Right lobe of liver (tissue), 6 donors: ENCODE measurements at places on chromosomes 1 and 21.

DNA sequence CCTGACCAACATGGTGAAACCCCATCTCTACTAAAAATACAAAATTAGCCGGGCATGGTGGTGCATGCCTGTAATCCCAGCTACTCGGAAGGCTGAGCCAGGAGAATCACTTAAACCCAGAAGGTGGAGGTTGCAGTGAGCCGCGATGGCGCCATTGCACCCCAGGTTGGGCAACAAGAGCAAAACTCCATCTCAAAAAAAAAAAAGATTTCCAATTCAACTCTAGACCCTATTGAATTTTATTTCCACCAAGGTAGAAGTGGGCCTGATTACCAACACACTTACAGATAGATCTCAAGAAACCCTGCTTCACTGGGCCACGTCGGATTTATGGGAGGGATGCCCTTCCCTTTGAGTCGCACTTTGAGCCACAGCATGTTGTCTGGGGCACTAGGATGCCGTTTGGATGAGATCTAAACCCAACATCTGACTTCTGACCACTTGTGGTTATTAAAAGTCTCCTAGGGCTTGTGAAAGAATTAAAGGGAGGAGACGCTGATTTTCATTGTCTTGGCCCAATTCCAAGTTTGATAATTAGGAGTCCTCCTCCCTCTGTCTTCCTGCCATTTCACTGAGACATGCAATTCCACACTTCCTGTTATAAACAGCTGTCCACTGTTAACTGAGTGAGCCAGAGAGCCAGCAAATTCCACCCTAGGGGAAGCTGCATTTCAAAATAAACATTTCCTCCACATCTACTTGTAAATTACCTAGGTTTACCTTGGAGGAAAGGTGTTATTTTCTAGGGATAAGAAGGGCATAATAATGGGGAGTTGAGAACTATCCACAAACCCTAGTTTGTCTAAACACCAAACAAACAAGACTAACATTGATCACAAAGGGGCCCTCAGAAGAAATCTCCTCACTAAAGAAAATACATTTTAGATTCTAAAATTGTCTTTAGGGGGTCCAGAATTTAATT is 5.2 kb upstream of the RERE start:
- no peaks in the 10 kb centered on the region for H3K36me3 ChIP-seq
- H3K27me3 ChIP-seq, result no peaks in the 10 kb centered on the region
- H3K27ac ChIP-seq, result no peak overlapping the region
- H3K4me1 ChIP-seq, result no peaks in the 10 kb centered on the region
- DNase-seq, result no peak

DNA sequence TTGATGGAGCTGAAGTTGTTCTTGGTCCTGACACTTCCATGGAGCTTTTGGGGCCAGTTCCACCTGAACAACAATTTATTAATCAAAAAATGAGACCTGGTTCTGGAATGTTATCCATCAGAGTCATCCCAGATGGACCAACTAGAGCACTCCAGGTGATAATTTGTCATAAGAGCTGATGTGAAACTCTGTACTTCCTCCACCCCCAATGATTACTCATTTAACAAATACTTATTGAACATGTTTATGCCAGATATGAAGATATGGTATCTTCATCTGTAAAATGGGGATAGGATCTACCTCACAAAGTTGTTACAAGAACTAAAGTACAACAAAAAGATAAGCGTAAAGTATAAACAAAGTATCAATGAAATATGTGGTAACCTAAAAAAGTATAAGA is 153.2 kb downstream of the VPS13D start:
- H3K27me3 ChIP-seq, result no peaks in the 10 kb centered on the region
- no peak for DNase-seq
- peaks cover 22% of the 10 kb centered on the region for H3K36me3 ChIP-seq
- H3K4me3 ChIP-seq, result no peak overlapping the region

GRCh38 chr1:99650030-99650429 is 4.1 kb downstream of the PALMD start:
- H3K4me3 ChIP-seq, result no peak overlapping the region
- H3K4me1 ChIP-seq, result peaks cover 47% of the 10 kb centered on the region
- no peaks in the 10 kb centered on the region for H3K27me3 ChIP-seq
- DNase-seq, result no peak

DNA sequence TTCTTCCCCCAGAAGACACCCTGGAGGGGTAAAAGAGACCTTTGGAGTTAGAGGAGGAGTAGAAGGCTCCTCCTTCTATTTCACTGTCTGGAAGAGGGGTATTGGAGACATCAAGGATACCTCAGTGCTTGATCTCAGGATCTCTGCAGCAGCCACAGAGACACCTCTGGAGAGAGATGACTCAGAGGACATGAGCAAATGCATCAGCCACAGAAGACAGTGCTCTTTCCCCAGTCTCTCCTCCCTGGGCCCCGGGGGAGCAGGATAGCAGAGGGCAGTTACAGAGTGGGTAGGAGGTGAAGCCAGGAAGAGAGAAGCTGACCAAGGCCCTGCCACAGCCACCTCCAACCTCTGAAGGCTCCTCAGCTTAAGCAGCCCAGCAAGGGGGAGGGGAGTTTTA is 15.3 kb upstream of the TEDDM1 start:
- no peaks in the 10 kb centered on the region for H3K27me3 ChIP-seq
- no peak overlapping the region for H3K27ac ChIP-seq
- H3K36me3 ChIP-seq, result no peaks in the 10 kb centered on the region
- H3K4me1 ChIP-seq, result peaks cover 2% of the 10 kb centered on the region
- DNase-seq, result no peak

GRCh38 chr1:248786156-248786555 is 30.6 kb upstream of the LYPD8 start:
- H3K27ac ChIP-seq, result no peak overlapping the region
- no peaks in the 10 kb centered on the region for H3K4me1 ChIP-seq
- no peaks in the 10 kb centered on the region for H3K36me3 ChIP-seq
- H3K4me3 ChIP-seq, result no peak overlapping the region
- no peaks in the 10 kb centered on the region for H3K27me3 ChIP-seq
- DNase-seq, result no peak

GRCh38 chr1:116488071-116488470 is 82.8 kb downstream of the CD58 start:
- H3K4me1 ChIP-seq, result peaks cover 2% of the 10 kb centered on the region
- DNase-seq, result no peak
- H3K4me3 ChIP-seq, result no peak overlapping the region

DNA sequence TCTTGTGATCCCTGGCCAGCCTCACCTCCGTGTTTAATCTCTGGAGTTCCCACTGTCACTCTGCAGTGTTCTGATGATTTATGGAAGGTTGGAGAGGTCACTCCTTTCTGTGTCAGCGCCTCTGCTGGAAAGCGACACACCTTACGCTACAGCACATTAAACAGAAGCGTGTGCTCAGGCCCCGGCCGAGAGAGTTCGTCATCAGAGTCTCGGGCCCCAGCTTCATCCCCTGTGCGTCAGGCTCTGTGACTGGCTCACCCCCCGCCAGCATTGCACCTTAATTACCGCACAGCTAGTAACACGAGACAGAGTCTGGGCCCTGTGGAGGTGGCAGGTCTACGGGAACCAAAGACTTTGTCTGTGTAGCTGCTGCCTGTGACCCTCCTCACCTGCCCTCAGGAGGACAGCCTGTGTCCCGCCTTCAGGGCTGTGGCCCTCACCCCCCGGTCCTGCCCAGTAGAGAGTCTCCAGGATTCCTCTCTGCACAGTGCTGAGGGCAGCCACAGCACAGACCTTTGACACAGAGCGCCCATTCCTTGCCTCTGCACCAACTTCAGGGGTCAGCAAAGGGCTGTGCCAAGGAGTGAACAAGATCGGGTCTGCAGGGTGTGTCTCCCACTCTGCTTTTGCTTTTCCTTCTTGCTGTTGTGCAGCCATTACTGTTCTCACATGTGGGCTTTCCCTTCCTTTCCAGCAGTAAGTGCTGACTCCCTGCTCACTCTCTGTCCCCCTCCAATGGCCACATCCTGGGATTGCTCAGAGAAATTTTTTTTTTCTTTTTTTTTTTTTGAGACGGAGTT is 157.6 kb downstream of the PGBD5 start:
- no peaks in the 10 kb centered on the region for H3K27me3 ChIP-seq
- H3K27ac ChIP-seq, result no peak overlapping the region
- H3K36me3 ChIP-seq, result peaks cover 25% of the 10 kb centered on the region
- H3K4me3 ChIP-seq, result no peak overlapping the region
- no peak for DNase-seq
- no peaks in the 10 kb centered on the region for H3K4me1 ChIP-seq

GRCh38 chr21:37550157-37550556 is 183.6 kb downstream of the DYRK1A start:
- DNase-seq, result no peak
- H3K4me3 ChIP-seq, result no peak overlapping the region
- no peak overlapping the region for H3K27ac ChIP-seq
- no peaks in the 10 kb centered on the region for H3K36me3 ChIP-seq
- no peaks in the 10 kb centered on the region for H3K4me1 ChIP-seq
- no peaks in the 10 kb centered on the region for H3K27me3 ChIP-seq

DNA sequence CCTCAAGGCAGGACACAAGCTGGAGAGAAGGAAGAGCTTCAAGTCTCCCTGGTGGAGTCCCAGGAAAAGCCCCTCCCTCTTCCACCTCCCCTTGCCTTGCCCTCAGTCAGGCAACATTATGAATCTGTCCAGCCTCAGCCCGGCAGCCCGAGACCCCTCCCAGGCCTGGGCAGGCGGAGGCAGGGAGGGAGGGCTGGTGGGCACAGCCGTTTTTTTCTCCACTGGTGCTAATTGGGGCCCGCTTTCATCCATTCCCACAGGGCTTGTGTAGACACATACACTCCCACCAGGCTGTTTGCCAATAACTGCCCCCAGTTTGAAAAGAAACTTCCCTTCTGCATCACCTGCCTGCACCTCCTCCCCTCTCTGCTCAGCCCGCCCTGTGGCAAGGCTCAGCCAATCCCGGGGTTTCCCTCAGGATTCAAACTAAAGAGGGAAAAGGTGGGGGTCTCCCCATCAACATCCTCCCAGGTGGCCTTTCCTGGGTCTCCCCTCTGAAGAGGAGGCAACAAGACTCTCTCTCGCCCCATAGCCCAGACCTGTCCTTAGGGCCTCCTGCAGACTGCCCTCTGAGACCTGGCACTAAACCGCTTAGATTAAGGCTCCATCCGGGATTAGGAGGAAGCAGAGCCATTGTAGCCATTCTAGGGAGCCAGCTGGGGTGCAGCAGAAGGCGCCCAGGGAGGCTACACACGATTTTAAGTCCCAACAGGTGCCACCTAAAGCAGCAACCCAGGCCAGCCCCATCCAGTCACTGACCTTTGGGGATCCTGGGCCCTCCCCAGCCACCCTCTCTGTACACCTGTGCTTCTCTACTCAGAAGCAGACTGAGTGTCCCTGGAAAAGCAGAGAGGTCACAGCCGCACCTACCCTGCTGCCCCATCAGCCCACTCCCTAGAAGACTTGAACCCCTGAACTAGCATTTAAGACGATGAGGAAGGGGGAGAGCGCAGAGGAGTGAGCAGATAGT is 3.5 kb downstream of the IGSF9 start:
- no peak for DNase-seq
- H3K36me3 ChIP-seq, result no peaks in the 10 kb centered on the region
- no peak overlapping the region for H3K27ac ChIP-seq
- H3K4me1 ChIP-seq, result no peaks in the 10 kb centered on the region
- no peaks in the 10 kb centered on the region for H3K27me3 ChIP-seq

DNA sequence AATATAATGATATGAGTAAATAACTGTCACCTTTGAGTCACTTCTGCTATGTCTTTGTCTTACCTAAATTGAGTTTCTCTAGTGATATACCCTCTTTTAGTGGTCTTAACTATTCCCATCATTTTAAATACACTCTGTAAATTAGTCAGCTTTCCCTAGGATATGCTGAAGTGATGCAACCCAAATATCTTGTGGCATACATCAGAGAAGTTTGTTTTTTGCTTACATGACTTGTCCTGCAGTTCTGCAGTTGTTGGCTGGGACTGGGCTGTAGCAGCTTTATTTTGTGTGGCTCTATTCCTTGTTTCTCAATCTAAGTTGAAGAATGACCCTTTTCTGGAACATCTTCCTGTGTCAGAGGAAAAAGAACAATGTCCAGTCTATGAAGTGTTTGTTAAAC is 76.4 kb downstream of the TTC3 start:
- H3K27me3 ChIP-seq, result no peaks in the 10 kb centered on the region
- no peak overlapping the region for H3K27ac ChIP-seq
- H3K4me1 ChIP-seq, result peaks cover 5% of the 10 kb centered on the region
- H3K4me3 ChIP-seq, result no peak overlapping the region
- DNase-seq, result no peak
